ENCODE measurements at places on chromosomes 13 and 19. TPM values are rescaled to one million over a fixed set of nuclear protein-coding genes. Genes with fewer than 3 reads are reported as not detected.

DNA sequence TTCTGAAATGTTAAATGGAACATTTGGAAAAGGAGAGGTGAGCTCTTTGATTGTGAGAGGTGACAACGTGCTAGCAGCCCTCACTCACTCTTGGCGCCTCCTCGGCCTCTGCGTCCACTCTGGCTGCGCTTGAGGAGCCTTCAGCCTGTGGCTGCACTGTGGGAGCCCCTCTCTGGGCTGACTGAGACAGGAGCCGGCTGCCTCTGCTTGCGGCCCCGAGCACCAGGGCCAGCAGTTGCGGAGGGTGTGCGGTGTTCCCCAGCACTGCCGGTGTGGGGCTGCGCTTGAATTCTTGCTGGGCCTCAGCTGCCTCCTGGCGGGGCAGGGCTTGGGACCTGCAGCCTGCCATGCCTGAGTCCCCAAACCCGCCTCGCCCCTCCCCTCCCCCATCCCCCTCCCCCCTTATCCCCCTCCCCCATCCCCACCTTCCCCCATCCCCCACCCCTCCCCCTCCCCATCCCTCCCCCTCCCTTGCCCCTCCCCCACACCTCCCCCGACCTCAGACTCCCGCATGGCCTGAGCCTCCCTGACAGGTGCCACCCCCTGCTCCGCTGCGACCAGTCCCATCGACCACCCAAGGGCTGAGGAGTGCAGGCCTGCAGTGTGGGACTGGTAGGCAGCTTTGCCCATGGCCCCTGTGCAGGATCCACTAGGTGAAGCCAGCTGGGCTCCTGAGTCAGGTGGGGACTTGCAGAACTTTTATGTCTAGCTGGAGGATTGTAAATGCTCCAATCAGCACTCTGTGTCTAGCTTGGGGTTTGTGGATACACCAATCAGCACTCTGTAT lies 411.0 kb downstream of the OLFM4 start:
- no peaks in the 10 kb centered on the region for H3K27me3 ChIP-seq
- DNase-seq: no peak
- no peak overlapping the region for H3K4me3 ChIP-seq
- no peaks in the 10 kb centered on the region for H3K4me1 ChIP-seq
- H3K36me3 ChIP-seq: no peaks in the 10 kb centered on the region
- no peak overlapping the region for H3K27ac ChIP-seq

- H3K27me3 ChIP-seq: no peaks in the 10 kb centered on the region
- no peaks in the 10 kb centered on the region for H3K4me1 ChIP-seq
- no peaks in the 10 kb centered on the region for H3K36me3 ChIP-seq
Observed at GRCh38 chr13:73035660-73036059, 23.1 kb upstream of the KLF5 start.

- H3K27me3 ChIP-seq: no peaks in the 10 kb centered on the region
- no peak overlapping the region for H3K4me3 ChIP-seq
- H3K27ac ChIP-seq: no peak overlapping the region
- no peak for DNase-seq
- H3K36me3 ChIP-seq: no peaks in the 10 kb centered on the region
Observed at GRCh38 chr13:105894697-105895096, 640.8 kb downstream of the EFNB2 start.

GRCh38 chr19:14073261-14073924 lies 807 bp downstream of the MISP3 start:
- no peaks in the 10 kb centered on the region for H3K27me3 ChIP-seq
- no peaks in the 10 kb centered on the region for H3K36me3 ChIP-seq
- peak overlapping the region; percentile 59 for H3K4me3 ChIP-seq

GRCh38 chr19:2547033-2547680 lies 71.2 kb downstream of the GADD45B start:
- H3K27me3 ChIP-seq: no peaks in the 10 kb centered on the region
- H3K4me1 ChIP-seq: no peaks in the 10 kb centered on the region
- peak overlapping the region; percentile 42 for H3K27ac ChIP-seq
- no peak for DNase-seq
- H3K4me3 ChIP-seq: no peak overlapping the region

- no peaks in the 10 kb centered on the region for H3K36me3 ChIP-seq
- no peak for DNase-seq
- H3K4me1 ChIP-seq: no peaks in the 10 kb centered on the region
- no peak overlapping the region for H3K4me3 ChIP-seq
- H3K27me3 ChIP-seq: no peaks in the 10 kb centered on the region
- no peak overlapping the region for H3K27ac ChIP-seq
Observed at GRCh38 chr13:36981156-36981743, 17.9 kb downstream of the ALG5 start.

GRCh38 chr13:80584785-80585184 lies 243.9 kb upstream of the SPRY2 start:
- no peak overlapping the region for H3K27ac ChIP-seq
- H3K4me1 ChIP-seq: no peaks in the 10 kb centered on the region
- no peaks in the 10 kb centered on the region for H3K27me3 ChIP-seq
- H3K4me3 ChIP-seq: no peak overlapping the region

DNA sequence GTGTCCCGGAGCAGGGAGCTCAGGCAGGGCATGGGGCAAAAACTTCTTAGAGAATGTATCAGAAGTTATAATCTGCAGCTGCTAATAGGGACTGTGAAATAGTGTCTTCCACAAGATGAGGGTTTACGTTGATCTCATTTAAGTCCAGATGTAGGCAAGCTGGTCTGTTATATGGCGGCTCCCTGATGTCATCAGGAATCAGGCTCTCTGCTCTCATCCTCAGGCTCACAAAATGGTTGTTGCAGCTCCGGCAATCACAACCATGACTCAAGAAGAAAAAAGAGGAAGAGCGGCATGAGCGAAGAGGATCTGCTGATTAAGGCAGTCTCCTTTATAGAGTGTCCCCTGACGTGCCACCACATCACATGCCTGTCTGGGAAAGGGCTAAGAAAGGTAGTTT lies 191.3 kb downstream of the KLF5 start:
- no peaks in the 10 kb centered on the region for H3K4me1 ChIP-seq
- H3K27me3 ChIP-seq: no peaks in the 10 kb centered on the region
- H3K4me3 ChIP-seq: no peak overlapping the region
- H3K27ac ChIP-seq: no peak overlapping the region
- no peaks in the 10 kb centered on the region for H3K36me3 ChIP-seq

DNA sequence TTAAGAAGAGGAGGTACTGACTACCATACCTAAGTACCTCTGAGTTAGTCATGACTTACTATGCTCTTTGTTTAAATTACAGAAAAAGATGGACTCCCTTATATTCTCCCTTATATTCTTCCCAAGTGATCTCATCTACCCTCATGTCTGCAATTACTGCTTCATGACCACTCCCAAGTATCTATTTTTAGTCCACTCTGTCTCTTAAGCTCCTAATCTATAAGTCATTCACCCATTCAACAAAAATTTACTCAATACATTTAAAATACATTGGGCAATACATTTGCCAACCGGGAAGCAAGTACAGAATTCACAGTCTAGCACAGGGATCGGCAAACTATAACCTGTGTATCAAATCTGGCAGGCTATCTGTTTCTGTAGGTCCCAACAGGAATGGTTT lies 42.6 kb downstream of the KPNA3 start:
- H3K36me3 ChIP-seq: no peaks in the 10 kb centered on the region
- no peak overlapping the region for H3K4me3 ChIP-seq
- no peak for DNase-seq
- no peaks in the 10 kb centered on the region for H3K4me1 ChIP-seq

- no peaks in the 10 kb centered on the region for H3K36me3 ChIP-seq
- H3K4me1 ChIP-seq: no peaks in the 10 kb centered on the region
- no peak overlapping the region for H3K4me3 ChIP-seq
- H3K27me3 ChIP-seq: no peaks in the 10 kb centered on the region
- H3K27ac ChIP-seq: no peak overlapping the region
- DNase-seq: no peak
Observed at GRCh38 chr13:51232328-51232727, 10.1 kb downstream of the FAM124A start.

GRCh38 chr13:109599901-109600657 lies 186.3 kb downstream of the IRS2 start:
- no peak overlapping the region for H3K27ac ChIP-seq
- H3K4me1 ChIP-seq: no peaks in the 10 kb centered on the region
- no peaks in the 10 kb centered on the region for H3K36me3 ChIP-seq
- no peak overlapping the region for H3K4me3 ChIP-seq

DNA sequence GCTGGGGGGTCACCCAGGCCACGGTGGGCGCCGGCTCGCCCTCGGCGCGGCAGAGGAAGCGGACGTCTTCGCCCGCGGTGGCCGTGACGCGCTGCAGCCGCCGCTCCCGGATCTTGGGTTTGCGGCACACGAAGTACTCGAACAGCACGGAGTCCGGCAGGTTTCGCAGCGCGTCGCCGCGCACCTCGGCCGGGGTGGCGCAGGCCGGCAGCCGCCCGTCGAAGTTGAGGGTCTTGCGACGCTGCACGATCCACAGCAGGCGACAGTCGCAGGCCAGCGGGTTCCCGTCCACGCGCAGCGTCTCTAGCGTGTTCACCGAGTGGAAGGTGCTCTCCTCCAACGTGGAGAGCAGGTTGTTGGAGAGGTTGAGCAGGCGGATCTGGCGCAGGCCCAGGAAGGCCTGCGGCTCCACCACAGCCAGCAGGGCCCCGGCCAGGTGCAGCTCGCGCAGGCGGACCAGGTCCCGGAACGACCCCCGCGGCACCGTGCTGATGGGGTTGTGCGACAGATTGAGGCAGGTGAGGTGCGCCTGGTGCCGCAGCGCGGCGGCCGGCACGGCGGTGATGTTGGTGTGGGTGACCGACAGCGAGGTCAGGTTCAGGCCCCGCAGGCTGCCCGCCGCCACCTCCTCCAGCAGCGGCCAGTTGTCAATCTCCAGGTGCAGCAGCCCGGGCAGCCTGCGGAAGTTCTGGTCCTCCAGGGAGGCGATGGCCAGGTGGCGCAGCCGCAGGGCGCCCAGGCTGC lies 8.6 kb upstream of the PEAK3 start:
- DNase-seq: no peak
- H3K27ac ChIP-seq: no peak overlapping the region
- H3K36me3 ChIP-seq: no peaks in the 10 kb centered on the region
- peaks cover 6% of the 10 kb centered on the region for H3K27me3 ChIP-seq
- H3K4me1 ChIP-seq: no peaks in the 10 kb centered on the region

- H3K36me3 ChIP-seq: no peaks in the 10 kb centered on the region
- no peaks in the 10 kb centered on the region for H3K27me3 ChIP-seq
- peak overlapping the region; percentile 63 for H3K27ac ChIP-seq
- peak; percentile 44 for DNase-seq
Observed at GRCh38 chr19:11044431-11044830, 44.8 kb upstream of the LDLR start.

GRCh38 chr19:6476155-6476895 lies 5.3 kb downstream of the DENND1C start:
- H3K27me3 ChIP-seq: peaks cover 4% of the 10 kb centered on the region
- no peaks in the 10 kb centered on the region for H3K36me3 ChIP-seq
- H3K4me1 ChIP-seq: no peaks in the 10 kb centered on the region
- no peak for DNase-seq
- H3K27ac ChIP-seq: no peak overlapping the region

DNA sequence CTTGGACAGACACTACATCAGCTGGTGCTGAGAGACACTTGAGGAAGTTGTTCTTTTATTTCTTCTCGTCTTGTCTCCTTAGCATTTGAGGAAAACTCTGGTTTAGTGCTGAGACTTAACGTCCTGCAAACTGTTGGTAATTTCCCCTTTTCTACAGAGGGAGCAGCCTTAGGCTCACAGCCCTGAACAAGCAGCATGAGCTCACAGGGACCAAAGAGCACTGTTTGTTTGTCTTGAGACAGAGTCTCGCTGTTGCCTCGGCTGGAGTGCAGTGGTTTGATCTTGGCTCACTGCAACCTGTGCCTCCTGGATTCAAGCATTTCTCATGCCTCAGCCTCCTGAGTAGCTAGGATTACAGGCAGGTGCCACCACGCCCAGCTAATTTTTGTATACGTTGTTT lies 5.5 kb downstream of the ZNF805 start:
- H3K4me1 ChIP-seq: no peaks in the 10 kb centered on the region
- H3K27ac ChIP-seq: no peak overlapping the region
- H3K27me3 ChIP-seq: no peaks in the 10 kb centered on the region
- no peak overlapping the region for H3K4me3 ChIP-seq
- no peak for DNase-seq
- H3K36me3 ChIP-seq: no peaks in the 10 kb centered on the region

- no peak for DNase-seq
- no peak overlapping the region for H3K4me3 ChIP-seq
- H3K4me1 ChIP-seq: peaks cover 2% of the 10 kb centered on the region
- H3K36me3 ChIP-seq: no peaks in the 10 kb centered on the region
- no peak overlapping the region for H3K27ac ChIP-seq
Observed at GRCh38 chr19:5130371-5131030, 161.6 kb downstream of the KDM4B start.

DNA sequence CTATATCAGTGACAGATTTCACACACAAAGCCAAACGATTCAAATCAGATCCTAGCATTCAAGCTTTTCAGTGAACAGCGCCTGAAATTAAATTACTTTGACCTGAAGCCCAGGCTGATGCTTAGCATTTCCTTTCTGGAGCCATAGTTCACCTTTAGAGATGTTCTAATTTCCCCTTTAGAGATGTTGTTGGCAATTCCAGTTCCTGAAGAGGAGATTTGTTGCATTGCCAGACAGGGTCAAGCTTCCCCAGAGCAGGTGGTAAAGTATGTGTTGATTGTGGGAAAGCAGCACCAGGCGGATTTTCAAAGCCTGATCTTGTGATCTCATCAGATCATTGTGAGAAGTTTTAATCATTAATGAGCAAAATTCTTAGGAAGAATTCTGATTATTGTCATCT lies 609.8 kb upstream of the KLF12 start:
- H3K27me3 ChIP-seq: no peaks in the 10 kb centered on the region
- no peak overlapping the region for H3K4me3 ChIP-seq
- no peak overlapping the region for H3K27ac ChIP-seq
- no peak for DNase-seq

Gene UBE2L5
- total RNA-seq: 0.21 TPM

Gene CPB2
- total RNA-seq: not detected

Gene ZNF418
- 15.8 TPM for total RNA-seq

Gene PINLYP
- total RNA-seq: 10.4 TPM

Gene PSG3
- not detected for total RNA-seq

Gene CEBPG
- total RNA-seq: 33.3 TPM

Gene APOC1
- total RNA-seq: 3.5 TPM

Gene GFY
- not detected for total RNA-seq

Gene ZNF177
- 5.8 TPM for total RNA-seq

Gene LGALS14
- not detected for total RNA-seq

Gene LHB
- total RNA-seq: not detected
